ENCODE measurements at places on chromosomes 11 and 22.
A peak's percentile ranks its signal among the peaks of the same experiment; 100 is the strongest.

GRCh38 chr11:19059833-19060232 is 684 bp downstream of the MRGPRX2 start:
- no peak for DNase-seq

DNA sequence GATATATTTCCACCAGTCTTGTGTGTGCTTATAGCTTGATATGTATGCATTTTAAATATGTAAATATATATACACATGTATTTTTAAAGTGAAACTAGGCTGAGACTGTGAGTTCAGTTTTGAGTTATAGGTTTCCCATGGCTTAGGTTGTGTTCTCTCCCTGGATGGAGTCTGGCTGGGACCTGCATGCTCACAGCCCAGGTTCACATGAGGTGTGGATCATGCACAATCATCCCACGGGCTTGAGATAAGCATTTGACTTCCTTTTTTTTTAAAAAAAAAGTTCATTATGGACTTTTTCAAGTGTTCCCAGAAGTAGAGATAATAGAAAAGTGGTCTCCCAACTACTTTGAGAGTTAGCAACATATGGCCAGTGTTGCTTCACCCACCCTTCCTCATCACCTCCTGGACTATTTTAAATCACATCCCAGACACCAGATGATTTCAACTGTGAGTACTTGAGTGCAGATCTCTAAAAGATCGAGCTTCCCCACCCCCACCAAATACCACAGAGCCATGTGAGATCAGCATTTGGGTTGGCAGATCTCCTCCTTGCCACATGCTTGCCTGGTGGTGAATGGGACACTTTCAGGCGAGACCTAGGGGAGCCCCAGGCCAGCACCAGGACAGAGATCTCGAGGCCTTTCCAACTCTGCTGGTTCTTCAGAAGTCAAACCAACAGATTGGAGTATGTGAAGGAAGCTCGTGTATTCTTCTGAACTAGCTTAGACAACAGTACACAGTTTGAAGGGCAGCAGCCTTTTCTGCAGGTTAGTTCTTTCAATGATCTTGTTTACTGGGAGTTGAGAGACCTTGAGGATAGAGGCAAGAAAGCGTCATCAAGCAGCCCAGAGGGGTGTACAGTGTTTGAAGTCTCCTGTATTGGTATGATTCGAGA is 15.9 kb downstream of the MED15 start:
- DNase-seq, result no peak

DNA sequence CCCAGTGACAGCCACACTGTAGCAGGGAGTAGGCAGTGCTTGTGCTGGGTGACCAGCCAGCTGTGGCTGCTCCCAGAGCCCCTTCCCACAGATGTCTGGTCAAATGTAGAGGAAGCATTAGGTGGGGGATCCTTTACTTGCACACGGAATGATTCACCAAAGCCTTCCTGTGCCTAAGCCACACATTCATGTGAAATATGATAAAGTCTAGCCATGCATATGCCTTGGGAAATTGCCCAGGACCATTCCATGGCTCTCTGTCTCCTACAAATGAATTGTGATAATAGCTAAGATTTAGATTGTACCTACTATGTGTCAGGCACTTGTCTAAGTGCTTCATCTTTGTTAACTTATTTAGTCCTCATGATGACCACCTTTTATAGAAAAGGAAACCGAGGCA is 217.5 kb upstream of the E2F8 start:
- no peak for DNase-seq

DNA sequence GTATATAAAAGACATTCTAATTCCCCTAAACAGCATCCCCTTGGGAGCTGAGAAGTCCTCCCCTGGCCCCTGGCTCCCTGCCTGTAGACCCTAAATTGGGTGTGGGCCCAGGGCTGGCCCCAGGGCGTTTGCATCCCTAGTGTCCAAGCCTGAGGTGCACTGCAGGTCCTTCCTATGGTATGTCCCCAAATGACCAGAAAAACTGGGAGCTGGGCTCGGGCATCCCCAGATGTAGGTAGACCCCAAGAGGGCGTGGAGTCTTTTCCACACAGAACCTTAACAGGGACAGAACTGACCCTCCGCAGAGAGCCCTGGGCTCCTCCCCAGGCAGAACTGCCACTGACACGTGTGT is 782 bp upstream of the OSBPL5 start:
- no peak for DNase-seq

DNA sequence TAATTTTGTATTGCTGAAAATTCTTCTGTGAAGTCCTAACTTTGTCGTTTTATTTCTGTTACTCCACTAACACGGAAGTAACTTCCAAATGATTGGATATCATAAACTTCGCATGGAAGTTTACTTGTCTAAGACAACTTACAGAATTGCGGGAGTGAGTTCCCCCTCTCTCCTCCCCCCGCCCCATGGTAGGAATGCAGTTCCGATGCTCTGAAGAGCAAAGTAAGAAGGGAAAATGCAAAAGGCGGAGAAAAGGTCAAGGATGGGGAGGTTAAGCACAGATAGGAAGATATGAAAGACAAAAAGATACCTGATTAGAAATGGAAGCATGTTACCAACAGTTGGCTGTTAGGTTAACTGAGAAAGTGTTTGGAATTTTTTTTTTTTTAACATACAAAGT is 1.3 kb downstream of the EIF3M start:
- DNase-seq, result no peak

GRCh38 chr11:73968356-73968966 is 14.2 kb downstream of the UCP2 start:
- no peak for DNase-seq

- no peak for DNase-seq
These were observed 34.8 kb downstream of the TSG101 start for GRCh38 chr11:18491924-18492323.

GRCh38 chr22:30016596-30016995 is 63.7 kb upstream of the HORMAD2 start:
- no peak for DNase-seq

- DNase-seq, result peak; percentile 61
These were observed 353.4 kb downstream of the TENM4 start for GRCh38 chr11:79087238-79087960.

DNA sequence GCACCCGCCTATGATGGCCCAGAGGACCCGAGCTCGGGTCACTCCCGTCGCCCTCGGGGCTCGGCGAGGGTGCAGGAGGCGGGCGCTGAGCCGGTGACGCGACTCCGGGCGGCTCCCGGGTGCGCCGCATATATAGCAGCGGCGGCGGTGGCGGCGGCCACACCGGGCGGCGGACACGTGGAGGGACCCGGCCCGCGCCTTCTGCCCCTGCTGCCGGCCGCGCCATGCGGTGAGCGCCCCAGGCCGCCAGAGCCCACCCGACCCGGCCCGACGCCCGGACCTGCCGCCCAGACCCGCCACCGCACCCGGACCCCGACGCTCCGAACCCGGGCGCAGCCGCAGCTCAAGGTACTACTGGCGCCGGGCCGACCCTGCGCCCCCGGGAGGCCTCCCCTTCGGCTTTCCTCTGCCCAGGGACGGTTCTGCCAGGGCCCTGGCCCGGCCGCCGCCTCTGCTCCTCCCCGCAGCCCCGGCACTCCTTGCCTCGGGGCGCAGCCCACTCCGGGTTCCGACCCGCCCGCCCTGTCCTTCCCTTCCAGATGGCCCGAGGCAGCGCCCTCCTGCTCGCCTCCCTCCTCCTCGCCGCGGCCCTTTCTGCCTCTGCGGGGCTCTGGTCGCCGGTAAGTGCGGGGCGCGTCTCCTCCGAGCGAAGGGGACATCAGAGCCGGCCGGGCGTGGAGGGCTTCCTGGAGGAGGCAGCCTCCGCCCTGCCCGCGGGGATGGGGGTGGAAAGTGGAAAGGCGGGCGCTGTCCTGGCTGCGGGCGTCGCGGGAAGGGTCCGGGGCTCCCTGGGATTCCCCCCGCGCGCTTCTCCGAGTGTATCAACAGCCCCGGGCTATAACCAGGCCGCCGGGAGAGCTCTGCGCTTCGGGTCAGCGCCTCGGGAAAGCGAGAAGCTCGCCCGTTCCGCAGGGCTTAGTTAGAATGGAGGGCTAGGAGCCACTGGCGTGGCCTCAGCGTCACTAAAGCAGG is at the start of gene GAL:
TSS of gene GAL (plus strand) at position 160 of the 972 bp plus-strand sequence. CDS start at position 540, 380 bp downstream.
- peak; percentile 47 for DNase-seq

DNA sequence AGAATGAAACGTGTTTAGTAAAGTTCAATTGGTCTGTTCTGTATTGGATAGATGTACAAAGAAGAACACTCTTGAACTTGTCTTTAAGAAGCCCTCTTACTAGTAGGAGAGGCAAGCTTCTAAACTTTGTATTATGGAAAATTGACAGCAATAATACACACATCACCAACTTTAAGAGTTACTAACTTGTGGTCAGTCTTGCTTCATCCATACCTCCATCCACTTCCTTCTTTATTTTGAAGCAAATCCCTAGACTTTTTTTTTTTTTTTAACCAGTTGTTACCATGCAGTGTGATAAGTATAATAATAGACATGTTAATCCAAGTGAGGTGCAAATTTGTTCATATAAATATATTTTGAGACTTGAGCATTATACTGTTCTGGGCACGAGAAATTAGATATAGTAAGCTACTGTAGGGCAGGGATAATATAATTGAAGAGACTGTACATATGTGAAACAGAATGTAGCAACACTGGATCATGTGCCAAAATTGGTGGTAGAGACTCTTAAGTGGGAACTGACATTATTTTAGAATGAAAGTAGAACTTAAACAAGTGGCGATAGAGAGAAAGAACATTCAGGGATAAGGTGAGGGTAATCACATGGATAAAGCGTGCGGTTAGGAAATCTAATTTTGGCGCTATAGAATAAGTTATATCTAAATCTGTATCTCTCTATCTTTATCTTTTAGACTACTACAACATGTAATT is 6.5 kb downstream of the FAR1 start:
- DNase-seq, result no peak

All from LoVo (cell line).